ENCODE measurements at places on chromosomes 12 and 14. TPM values are rescaled to one million over a fixed set of nuclear protein-coding genes. Genes with fewer than 3 reads are reported as not detected.
A peak's percentile ranks its signal among the peaks of the same experiment; 100 is the strongest.

DNA sequence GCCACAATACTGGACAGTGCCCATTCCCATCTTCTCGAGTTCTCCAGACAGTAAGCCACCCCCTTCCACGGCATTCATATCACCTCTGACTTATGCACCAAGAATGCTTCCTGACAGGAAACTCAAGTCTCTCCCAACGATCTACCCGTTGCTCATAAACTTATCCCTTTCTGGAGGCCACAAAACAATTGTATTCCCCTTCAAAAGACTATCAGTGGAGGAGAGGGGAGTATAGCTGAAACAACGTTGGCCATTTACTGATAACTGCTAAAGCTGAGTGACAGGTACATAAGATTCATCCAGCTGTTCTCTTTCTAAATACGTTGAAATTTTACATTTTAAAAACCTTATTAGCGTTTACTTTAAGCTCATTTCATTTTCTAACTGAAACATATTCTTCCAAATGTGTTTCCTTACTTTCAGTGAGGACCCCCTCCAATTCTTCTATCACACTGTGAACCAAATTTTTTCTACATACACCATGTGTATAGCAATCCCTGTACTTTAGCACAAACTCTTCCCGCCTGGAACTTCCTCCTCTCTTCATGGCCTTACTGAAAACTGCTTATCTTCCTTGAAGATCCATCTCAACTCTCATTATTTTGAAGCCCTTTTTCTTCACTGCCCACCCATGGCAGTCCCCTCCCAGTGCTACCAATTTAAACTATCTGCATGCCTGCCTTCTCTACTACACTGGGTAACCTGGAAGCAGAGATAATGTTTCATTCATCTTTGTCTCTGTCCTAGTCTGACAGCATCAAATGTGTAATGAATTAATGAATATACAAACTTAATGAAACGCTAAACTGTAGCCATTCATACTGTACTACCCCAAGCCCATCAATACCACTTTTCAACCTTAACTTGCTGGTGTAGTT is 28.8 kb downstream of the ATXN2 start:
- H3K4me3 ChIP-seq: no peak overlapping the region
- H3K27me3 ChIP-seq: no peaks in the 10 kb centered on the region
- DNase-seq: no peak
- no peak overlapping the region for H3K27ac ChIP-seq

KRT78 gene
- not detected for polyA plus RNA-seq

- no peak overlapping the region for H3K27ac ChIP-seq
- no peaks in the 10 kb centered on the region for H3K4me1 ChIP-seq
- DNase-seq: no peak
- no peak overlapping the region for H3K4me3 ChIP-seq
Measured at GRCh38 chr12:65615118-65615517, 209.2 kb upstream of the HMGA2 start.

IPO8 gene
- polyA plus RNA-seq: 13.8 TPM

HSPB8 gene
- not detected for polyA plus RNA-seq

KRT8 gene
- polyA plus RNA-seq: not detected

TEX22 gene
- 0.77 TPM for polyA plus RNA-seq

DNA sequence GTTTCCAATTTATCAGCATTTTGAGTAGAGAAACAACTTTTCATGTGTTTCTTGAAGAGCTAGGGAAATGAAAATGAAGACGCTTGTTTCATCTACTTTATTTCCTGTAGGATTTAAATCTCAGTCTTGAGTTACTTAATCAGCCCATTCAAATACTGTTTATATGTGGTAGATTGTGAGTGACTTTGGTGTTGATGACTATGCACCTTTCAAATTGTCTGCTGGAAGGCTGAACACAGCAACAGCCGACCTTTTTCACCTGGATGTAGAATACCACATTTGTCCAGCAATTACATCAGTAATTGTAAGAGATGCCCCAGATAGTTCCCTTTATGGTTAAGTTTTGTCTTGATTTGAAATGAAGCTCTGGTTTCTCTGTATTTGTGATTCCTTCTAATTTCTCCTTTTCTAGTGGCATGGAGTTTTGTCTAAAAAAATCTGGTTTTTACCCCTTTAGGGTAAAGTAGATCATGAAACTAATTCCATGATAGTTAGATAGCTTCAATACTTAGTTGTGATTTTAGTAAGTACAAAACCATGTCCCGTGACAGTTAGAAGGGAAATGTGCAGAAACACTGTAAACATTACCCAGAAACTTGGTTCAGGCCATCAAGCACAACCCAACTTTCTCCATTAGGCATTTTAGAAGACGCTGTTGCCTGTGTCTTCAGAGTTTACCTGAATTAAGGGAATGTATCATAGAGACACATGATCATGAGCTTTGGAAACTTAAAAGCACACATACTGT is 165.0 kb downstream of the SRGAP1 start:
- no peaks in the 10 kb centered on the region for H3K4me1 ChIP-seq
- no peak overlapping the region for H3K27ac ChIP-seq
- no peaks in the 10 kb centered on the region for H3K36me3 ChIP-seq
- H3K27me3 ChIP-seq: no peaks in the 10 kb centered on the region

RPL10L gene
- not detected for polyA plus RNA-seq

SMIM10L1 gene
- 12.8 TPM for polyA plus RNA-seq

DNA sequence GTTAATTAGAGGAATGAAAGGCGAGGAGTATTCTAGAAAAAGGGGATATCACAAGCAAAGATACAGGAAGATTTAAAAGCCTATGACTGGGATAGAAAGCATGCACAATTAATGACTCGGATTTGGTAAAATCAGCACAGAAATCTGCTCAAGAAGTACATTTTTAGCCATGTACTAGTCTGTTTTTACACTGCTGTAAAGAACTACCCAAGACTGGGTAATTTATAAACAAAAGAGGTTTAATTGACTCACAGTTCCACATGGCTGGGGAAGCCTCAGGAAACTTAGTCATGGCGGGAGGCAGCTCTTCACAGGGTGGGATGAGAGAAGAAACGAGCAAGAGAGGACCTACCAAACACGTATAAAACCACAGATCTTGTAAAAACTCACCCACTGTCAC is 716.3 kb upstream of the MDGA2 start:
- no peaks in the 10 kb centered on the region for H3K36me3 ChIP-seq
- DNase-seq: no peak
- no peaks in the 10 kb centered on the region for H3K4me1 ChIP-seq
- H3K27me3 ChIP-seq: no peaks in the 10 kb centered on the region
- H3K27ac ChIP-seq: no peak overlapping the region
- H3K4me3 ChIP-seq: no peak overlapping the region

DNA sequence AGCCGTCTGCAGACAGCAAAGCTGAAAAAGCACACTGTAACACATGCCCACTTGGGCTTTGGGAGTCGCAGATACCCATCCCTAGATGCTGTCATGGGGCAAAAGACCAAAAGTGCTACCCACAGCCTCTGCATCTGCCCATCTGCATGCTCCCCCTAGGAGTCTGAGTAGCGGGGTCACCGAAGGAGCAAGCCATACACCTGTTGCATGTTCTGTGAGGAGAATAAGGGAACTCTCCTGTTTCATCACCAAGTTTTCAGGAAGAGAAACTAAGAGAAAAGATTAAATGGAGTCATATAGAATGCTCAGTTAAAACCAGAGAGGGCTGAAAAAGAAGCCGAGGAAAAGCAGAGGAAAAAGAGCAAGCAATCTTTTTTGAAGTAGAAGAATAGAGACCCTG is 13.7 kb upstream of the ST8SIA1 start:
- DNase-seq: no peak
- no peak overlapping the region for H3K27ac ChIP-seq
- H3K27me3 ChIP-seq: peaks cover 4% of the 10 kb centered on the region
- no peak overlapping the region for H3K4me3 ChIP-seq
- H3K36me3 ChIP-seq: no peaks in the 10 kb centered on the region

- no peak for DNase-seq
- H3K4me1 ChIP-seq: peaks cover 31% of the 10 kb centered on the region
- H3K27me3 ChIP-seq: no peaks in the 10 kb centered on the region
- no peaks in the 10 kb centered on the region for H3K36me3 ChIP-seq
Measured at GRCh38 chr12:110286623-110287022, 5.6 kb downstream of the ATP2A2 start.

GRCh38 chr12:68100241-68100640 is 59.3 kb downstream of the IFNG start:
- H3K36me3 ChIP-seq: no peaks in the 10 kb centered on the region
- no peaks in the 10 kb centered on the region for H3K27me3 ChIP-seq
- H3K4me3 ChIP-seq: no peak overlapping the region
- no peaks in the 10 kb centered on the region for H3K4me1 ChIP-seq

GRCh38 chr12:6914246-6914946 is at the start of gene ENO2:
Gene ENO2 (plus strand): TSS chr12:6914580. CDS start chr12:6915833, 1,253 bp downstream.
- DNase-seq: peak; percentile 58
- peaks cover 6% of the 10 kb centered on the region for H3K27me3 ChIP-seq
- H3K4me1 ChIP-seq: peaks cover 25% of the 10 kb centered on the region
- H3K36me3 ChIP-seq: no peaks in the 10 kb centered on the region
- H3K4me3 ChIP-seq: peak within 1 kb of the TSS; percentile 89

GRCh38 chr12:76303365-76303764 is 44.9 kb downstream of the BBS10 start:
- H3K27ac ChIP-seq: no peak overlapping the region
- H3K36me3 ChIP-seq: no peaks in the 10 kb centered on the region
- H3K4me3 ChIP-seq: no peak overlapping the region
- no peak for DNase-seq
- no peaks in the 10 kb centered on the region for H3K4me1 ChIP-seq

DNA sequence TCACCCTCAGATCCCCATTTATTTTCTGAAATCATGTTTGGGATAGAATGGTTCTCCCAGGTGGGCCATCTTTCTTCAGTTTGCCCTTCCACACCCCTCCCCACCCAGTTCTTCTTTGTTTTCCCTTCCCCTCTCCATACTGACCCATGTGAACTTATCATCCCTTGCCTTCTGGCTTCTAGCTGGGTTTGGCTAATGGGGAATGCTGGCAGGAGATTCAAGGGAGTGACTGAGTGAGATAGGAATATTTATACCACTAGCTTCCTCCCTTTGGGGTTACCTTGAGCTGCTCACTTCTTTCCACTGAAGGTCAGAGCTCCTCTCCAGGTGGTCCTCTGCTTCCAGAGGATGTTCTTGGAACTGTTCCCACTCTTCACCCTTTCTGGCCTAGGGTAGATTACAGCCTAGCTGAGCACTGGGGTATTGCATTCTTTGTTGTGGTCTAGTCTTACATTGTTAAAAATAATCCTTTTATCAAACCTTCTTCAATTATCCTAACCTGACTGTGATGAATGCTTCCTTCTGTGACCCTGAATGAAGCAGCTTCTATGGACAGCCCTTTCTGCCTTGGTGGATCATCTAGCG is 88.3 kb upstream of the ATP2B1 start:
- no peaks in the 10 kb centered on the region for H3K36me3 ChIP-seq
- peaks cover 15% of the 10 kb centered on the region for H3K4me1 ChIP-seq
- DNase-seq: no peak
- H3K4me3 ChIP-seq: no peak overlapping the region
- no peak overlapping the region for H3K27ac ChIP-seq
- no peaks in the 10 kb centered on the region for H3K27me3 ChIP-seq

MGAT4C gene
- polyA plus RNA-seq: not detected

DNA sequence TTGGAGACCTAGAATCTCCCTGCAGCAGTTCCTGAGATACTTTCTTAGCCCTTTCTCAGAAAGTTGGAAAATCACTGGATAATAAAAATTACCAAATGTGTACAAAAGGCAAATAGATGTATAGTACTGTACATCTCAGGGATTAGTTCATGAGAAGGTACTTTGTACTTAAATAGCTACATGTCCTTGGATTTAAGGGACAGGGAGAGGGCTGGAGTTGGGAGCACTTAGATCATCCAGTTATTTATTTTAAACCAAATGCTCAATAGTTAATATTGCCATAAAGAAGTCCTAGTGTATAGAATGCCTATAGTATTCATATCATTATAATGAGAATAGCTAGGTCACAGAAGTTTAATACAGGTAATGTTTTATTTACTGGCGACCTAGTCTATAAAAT is 13.4 kb downstream of the CDKN3 start:
- H3K4me3 ChIP-seq: no peak overlapping the region
- H3K36me3 ChIP-seq: no peaks in the 10 kb centered on the region
- no peak overlapping the region for H3K27ac ChIP-seq
- H3K27me3 ChIP-seq: no peaks in the 10 kb centered on the region

AICDA gene
- polyA plus RNA-seq: not detected

- H3K36me3 ChIP-seq: no peaks in the 10 kb centered on the region
- no peak for DNase-seq
- H3K27ac ChIP-seq: no peak overlapping the region
- H3K4me1 ChIP-seq: no peaks in the 10 kb centered on the region
Measured at GRCh38 chr14:51318813-51319597, 79.0 kb downstream of the TMX1 start.

GRCh38 chr12:105862163-105862821 is 276.5 kb downstream of the NUAK1 start:
- H3K27me3 ChIP-seq: peaks cover 24% of the 10 kb centered on the region
- H3K36me3 ChIP-seq: no peaks in the 10 kb centered on the region
- H3K4me1 ChIP-seq: no peaks in the 10 kb centered on the region
- no peak overlapping the region for H3K4me3 ChIP-seq
- no peak for DNase-seq
- no peak overlapping the region for H3K27ac ChIP-seq

TRPV4 gene
- polyA plus RNA-seq: not detected

- peak; percentile 21 for DNase-seq
- no peaks in the 10 kb centered on the region for H3K4me1 ChIP-seq
- H3K27me3 ChIP-seq: no peaks in the 10 kb centered on the region
- no peaks in the 10 kb centered on the region for H3K36me3 ChIP-seq
- no peak overlapping the region for H3K4me3 ChIP-seq
Measured at GRCh38 chr14:56490379-56490778, 89.2 kb upstream of the TMEM260 start.

GRCh38 chr14:103930051-103930604 is 1.9 kb downstream of the TDRD9 start:
- no peak for DNase-seq
- H3K4me3 ChIP-seq: no peak overlapping the region
- H3K27ac ChIP-seq: no peak overlapping the region
- H3K27me3 ChIP-seq: peaks cover 5% of the 10 kb centered on the region
- H3K36me3 ChIP-seq: no peaks in the 10 kb centered on the region

MUCL1 gene
- polyA plus RNA-seq: not detected

DNA sequence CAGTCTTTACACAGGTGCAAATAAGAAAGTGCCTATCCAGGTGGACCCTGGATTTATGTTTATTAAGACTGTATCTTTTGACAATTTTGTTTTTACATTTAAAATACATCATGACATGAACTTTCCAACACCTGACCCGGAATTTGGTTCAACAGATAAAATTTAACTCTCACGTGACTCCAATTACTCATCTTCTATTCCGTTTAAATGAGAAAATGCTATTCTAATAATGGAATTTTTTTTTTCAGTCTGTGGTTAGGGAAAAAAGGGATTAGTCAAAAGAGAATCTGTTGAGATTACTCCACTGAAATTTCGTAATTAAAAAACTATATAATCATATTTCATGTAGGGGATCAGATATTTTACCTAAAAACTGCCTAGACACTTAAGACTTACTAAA is 11.1 kb downstream of the VPS37B start:
- H3K27me3 ChIP-seq: no peaks in the 10 kb centered on the region
- peaks cover 78% of the 10 kb centered on the region for H3K4me1 ChIP-seq
- H3K27ac ChIP-seq: no peak overlapping the region
- H3K4me3 ChIP-seq: peak overlapping the region; percentile 65
- no peak for DNase-seq

Measured in naive B cell (primary cell).